Left ventricle myocardium inferior (tissue), 1 donor: ENCODE measurements at places on chromosomes 16 and 17. TPM values are rescaled to one million over a fixed set of nuclear protein-coding genes. Genes with fewer than 3 reads are reported as not detected.

Gene KRTAP2-3
- not detected for total RNA-seq

Gene CRK
- total RNA-seq, result 37.5 TPM

Gene IGF2BP1
- total RNA-seq, result not detected

DNA sequence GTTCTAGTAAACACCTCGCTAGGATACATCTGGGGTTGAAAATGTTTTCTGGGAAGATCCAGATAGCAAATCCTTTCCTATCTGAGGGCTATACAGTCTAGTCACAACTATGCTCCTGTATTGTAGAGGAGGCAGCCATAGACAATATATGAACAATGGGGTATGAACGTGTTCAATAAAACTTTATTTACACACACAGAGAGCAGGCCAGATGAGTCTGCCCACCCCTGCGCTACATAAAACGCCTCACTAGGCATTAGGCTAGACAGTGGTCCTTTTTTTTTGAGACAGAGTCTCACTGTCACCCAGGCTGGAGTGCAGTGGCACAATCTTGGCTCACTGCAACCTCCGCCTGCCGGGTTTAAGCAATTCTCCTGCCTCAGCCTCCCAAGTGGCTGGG, 11.1 kb downstream of the USP36 start:
- DNase-seq, result no peak

DNA sequence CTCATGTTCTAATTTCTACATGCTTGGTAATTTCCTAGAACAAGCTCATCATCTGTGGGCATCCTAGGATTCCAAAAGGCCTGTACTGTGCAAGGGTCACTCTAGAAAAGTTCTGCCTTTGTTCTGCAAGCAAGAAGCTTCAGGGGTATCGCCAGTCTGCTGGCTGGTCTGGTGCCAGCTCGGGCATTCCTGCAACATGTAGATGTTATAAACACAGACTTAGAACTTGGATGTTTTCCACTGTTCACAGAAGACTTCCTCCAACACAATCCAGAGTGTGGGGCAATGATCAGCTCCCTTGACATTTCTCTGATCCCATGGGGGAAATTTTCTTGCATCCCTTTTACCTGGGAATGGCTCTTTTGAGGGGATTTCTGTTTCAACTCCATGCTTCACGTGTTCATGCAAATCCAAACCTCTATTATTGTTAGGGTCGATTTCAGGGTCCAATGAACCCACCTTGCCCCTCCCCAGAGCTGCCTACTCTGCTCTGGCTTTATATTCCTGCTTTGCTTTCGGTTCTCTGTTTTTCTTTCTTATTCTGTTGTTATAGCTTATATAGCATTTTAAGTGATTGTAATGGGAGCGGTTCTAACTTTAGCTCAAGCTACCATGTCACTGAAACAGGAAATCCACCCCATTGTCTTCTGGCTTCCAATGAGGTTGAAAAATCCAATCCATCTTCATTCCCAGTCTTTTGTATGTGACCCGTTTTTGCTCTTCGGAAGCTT, 25.3 kb downstream of the UBE2O start:
- DNase-seq, result no peak

Gene GRB7
- total RNA-seq, result 1.1 TPM

DNA sequence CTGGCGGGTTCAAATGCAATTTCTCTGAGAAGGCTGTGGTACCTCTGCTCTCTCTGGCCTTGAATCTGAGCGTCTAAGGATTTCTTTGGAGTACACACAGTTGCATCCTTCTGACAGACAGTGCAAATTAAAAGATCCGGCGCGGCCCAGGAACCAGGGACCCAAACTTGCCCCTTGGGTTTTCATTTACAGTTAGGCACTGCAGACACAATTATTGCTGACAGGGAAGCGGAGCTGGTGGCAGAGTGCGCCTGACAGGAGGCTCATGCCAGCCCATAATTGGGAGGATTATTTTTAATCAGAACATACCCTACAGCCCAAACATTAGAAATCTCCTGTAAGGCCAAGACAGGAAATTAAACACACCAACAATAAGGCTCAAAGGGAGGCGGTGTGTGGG, 1023.4 kb upstream of the RBFOX1 start:
- no peak for DNase-seq

DNA sequence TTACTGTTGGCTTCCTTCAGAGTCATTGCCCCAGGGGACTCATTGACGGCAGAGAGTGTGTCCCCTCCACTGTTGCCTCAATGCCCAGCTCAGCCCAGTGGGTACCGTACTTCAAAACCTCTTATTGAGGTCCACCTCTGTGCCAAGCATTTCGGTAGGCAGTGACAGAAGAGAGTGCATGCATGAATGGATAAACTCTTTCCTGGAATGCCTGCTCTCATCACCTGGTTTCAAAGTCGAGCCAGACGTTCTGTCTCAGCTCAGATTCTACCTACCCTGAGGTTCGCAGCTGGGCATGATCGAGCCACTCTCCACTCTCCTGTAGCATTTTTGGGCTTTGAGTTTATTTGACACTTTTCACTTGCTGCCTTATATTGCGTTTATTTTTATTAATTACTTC, 647.0 kb downstream of the MAF start:
- no peak for DNase-seq

Gene HSD11B2
- total RNA-seq, result 0.99 TPM

DNA sequence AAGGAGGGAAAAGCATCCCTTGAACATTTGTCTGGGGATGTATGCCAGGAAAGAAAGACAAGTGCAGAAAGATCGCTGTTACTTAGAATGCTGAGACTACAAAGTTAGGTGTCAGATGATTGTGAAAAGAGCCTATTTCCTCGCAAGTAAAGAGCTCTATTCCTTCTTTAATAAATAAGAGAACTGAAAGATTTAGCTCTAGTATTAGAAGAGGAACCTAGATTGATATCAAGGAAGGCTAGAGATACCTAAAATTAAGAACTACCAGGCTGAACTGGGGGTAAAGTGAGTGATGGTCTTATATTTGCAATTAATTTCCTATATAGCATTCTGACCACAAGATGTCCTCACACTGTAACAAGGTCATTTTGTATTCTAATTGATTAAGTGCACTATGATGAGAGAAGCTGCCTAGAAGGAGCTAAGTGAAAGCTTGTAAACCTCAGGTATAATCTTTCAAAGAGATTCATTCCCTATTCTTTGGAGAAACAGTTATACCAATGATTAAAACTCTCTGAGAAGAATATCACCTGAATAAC, 62.3 kb downstream of the SSH2 start:
- DNase-seq, result no peak

GRCh38 chr16:49531931-49532840, 158.6 kb downstream of the C16orf78 start:
- no peak for DNase-seq

- no peak for DNase-seq
These were observed at the start of gene KCNH6 for GRCh38 chr17:63523253-63523855. Gene KCNH6, plus strand, starts transcription at chr17:63523358. Its CDS starts 56 bp downstream, at chr17:63523414.

DNA sequence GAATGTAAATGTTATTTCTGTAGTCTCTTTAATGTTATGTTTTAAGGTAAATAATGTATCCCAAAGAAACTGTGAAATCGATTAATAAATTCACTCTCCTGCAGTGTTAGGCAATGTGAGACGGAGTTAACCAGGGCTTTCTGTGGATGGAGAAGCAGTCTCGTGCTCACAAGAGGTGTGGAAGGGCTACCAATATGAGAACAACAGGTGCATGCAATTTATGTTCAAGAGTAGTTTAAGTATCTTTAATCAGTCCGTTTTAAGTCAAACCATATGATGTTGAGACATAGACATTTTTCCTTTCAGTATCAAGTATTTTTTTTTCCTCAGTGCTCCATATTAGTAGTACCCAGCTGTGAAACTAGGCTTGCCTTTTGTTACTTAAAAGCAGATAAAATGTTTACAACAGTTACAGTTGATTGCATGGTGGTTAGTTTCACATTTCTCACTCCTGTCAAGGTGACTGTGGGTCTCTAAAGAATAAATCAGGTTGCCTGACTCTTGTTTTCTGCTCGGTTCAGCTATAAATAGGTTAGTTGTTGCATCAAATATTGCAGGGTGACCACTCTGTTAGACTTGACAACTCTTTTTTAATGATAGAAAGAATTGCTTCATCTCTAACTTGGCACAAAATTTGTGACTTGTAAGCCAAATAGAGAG, 54.4 kb downstream of the COX10 start:
- no peak for DNase-seq

- DNase-seq, result no peak
These were observed 17.7 kb downstream of the BCL7C start for GRCh38 chr16:30875871-30876801.

Gene CA7
- total RNA-seq, result not detected

- DNase-seq, result no peak
These were observed 29.8 kb downstream of the CA10 start for GRCh38 chr17:52128721-52129120.

Gene ACSM2A
- not detected for total RNA-seq

DNA sequence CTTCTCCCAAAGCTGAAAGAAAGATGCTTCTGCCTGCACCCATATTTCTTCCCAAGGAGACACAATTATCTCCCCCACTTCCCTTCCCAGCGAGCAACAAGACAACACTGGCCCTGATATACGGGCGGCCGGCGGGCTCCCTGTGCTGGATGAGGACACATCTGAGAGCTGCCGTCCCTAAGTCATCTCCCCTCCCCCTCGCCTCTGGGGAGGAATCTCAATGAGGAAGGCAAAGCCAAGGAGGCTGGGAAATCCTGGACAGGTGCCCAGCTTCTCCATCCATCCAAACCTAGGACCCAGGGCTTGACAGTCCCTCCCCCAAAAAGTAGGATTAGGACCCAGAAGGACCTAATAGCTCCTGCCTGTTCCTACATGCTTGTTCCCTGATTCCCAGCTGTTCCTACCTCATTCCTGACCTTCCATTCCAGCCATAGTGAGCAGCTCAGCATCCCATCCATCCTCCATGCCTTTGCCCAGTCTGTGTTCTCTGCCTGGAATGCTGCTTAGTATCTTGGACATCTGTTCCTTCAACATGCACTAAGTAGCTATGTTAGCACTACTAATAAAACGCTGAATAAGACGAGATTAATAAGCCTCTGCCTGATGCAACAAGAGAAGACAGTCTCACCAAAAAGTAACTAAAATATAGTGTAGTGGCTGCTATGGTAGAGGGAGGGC, 167.9 kb downstream of the CCT6B start:
- no peak for DNase-seq

- DNase-seq, result peak; percentile 47
These were observed 5.7 kb downstream of the ZNF319 start for GRCh38 chr16:57994778-57995177.
